ENCODE measurements at places on chromosomes 2 and 18.
A peak's percentile ranks its signal among the peaks of the same experiment; 100 is the strongest.

GRCh38 chr2:16745466-16745865 is 79.8 kb upstream of the CYRIA start:
- peak; percentile 45 for DNase-seq

DNA sequence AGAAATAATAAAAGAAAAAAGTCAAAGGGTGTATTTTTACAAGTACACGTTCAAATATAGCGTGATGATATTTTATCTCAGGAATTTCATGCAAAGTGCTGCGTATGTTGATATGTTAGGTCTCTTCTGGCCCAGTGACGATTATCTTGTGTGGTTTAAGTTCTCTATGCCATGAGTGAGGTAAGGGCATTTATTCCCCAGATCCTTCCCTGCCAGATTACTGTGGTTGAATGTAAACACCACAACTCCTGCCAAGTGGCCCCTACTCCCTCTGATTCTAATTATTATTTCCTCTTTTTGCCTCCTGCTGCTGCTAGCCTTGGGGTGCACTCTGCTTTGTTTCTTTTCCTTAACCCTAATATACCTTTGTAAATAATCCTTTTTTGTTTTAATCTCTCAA is 12.2 kb downstream of the SCN2A start:
- no peak for DNase-seq

DNA sequence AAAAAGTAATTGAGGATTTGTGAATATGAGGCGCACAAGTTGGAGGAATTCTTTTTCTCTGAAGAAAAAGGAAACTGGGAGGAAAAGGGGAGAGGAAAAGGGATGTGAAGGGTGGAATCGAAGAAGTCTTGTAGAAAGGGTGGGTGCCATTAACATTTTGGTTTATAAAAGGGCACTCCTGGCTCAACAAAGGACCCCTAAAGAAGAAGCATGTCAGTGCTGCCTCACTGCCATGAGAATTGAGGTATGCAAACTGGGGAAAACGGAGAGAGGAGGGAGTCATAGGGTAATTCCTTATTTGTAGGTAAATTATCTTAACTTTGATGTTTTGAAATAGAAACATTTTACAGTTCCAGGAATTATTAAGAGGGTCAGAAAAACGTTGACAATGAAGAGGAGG is 207.2 kb downstream of the NAPG start:
- DNase-seq, result no peak

GRCh38 chr2:165924946-165925345 is 28.6 kb downstream of the TTC21B start:
- DNase-seq, result no peak

- DNase-seq, result peak; percentile 17
Observed at GRCh38 chr2:207768168-207768865, 1.4 kb downstream of the FZD5 start.

- no peak for DNase-seq
Observed at GRCh38 chr2:239394346-239394945, 6.4 kb downstream of the HDAC4 start.

DNA sequence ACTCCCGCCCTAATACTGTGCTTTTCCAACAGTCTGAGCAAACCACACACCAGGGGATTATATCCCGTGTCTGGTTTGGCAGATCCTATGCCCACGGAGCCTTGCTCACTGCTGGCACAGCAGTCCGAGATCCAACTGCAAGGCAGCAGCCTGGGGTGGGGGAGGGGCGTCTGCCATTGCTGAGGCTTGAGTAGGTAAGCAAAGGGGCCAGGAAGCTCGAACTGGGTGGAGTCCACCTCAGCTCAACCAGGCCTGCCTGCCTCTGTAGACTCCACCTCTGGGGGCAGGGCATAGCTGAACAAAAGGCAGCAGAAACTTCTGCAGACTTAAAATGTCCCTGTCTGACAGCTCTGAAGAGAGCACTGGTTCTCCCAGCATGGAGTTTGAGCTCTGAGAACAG is 44.2 kb downstream of the LNPK start:
- DNase-seq, result no peak

DNA sequence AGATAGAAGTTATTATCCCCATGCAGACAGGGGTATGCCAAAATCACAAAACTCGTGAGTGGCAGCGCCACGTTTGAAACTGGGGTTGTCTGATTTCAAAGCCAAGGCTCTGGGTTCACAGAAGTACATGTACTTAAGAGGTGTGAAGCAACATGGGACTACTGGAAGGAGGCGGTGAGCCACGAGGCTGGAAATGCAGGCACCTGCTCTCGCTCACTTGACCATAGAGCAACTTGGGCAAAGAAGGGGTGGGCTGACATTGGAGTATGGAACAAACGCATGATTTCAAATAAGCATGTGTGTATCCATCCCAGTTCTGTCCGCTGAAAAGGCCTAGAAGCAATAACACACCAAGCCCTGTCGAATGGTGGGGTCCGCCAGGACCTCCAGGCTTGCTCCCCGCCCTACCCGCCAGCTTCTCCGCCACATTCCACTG is 593 bp upstream of the ACTR2 start:
- no peak for DNase-seq

DNA sequence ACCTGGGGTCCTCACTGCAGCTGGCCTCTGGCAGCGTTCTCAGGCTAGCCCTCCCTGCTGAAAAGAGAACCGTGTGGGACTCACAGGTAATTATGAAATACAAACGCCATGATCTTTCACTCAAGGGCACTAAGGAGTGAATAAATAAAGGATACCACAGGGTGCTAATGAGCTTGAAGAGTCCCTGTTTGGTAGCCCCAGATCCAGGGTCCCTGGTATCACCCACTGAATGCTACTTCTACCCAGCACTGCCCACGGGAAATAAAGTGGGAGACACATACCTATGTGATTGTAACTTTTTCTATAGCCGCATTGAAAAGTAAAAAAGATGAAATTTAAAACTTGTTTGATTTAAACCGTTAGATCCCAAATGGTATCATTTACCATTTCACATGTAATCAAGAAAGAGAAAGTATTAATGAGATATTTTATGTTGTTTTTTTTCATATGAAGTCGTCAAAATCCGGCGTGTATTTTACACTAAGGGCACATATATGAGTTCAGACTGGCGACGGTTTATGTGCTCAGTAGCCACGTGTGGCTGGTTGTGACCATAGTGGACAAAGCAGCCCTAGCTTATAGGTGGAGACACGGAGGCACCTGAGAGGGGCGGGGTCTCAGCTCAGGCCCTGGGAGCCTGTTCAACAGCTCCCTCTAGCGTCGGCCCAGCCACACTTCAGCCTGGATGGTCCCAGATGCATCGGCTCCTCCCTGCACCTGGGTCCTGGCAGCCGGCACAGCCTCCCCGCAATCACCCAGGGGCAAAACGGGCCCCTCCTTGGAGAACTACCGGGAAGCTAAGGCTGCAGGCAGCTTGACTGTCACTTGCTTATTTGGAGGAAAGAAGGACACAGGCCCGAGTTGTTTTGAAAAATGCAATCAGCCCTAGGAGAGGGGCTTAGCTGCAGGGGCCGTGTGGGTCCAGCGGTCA is 39.2 kb downstream of the ODC1 start:
- DNase-seq, result peak; percentile 84

DNA sequence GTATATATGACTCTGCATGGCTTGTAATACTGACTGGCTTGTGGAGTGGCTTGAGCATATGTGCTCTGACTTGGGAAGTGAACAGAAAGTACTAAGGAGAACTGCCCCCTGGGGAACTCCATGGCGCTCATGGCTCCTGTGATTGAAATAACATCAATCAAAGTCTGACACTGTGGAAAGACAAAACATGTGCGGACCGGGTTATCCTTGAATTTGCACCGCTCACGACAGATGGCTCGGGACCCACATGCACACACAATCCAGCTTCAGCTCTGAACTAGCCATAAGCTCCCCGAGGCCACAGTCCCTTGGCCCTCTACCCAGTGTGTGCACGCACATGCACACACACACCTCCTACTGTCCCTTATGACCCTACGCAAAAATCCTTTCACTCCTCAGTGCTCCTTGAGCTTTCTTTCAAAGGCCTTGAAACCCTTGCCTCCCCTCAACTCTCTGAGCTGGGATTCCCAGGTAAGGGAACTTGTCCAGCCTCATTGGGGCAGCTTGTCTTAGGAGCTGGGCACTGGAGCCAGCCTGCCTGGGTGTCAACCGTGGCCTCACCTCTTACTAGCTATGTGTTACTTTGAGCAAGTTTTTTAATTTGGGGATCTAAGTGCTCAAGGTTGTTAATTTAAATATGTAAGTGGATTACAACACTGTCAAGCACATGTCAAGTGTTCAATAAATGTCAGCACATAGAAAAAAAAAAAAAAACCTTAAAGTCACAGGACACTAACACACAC is 43.6 kb downstream of the MRPS5 start:
- DNase-seq, result no peak

DNA sequence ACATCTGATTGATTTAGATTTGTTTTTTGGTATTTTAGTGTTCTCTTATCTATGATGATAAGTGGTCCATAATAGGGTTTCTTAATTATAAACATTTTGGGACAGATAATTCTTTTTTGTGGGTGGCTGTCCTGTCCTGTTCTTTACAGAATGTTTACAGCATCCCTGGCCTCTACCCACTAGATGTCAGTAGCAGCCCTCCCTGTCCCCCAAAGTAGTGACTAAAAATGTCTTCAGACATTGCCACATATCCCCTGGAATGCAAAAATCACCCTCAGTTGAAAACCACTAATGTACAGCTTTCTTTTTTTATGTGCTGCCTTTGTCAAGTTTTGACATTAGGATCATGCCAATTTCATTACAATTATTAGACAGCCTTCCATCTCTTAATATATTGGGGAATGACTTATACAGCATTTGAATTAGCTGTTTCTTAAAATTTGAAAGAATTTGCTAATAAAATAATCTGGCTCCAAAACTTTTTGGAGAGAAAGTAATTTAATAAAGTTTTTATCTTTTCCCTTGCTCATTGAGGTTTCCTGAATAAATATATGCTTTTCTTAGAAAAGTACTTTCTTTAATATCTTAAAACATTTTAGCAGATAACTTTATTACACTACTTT is 19.5 kb downstream of the WIPF1 start:
- DNase-seq, result peak; percentile 44

GRCh38 chr18:74722237-74722636 is 124.6 kb downstream of the ZNF407 start:
- DNase-seq, result no peak

DNA sequence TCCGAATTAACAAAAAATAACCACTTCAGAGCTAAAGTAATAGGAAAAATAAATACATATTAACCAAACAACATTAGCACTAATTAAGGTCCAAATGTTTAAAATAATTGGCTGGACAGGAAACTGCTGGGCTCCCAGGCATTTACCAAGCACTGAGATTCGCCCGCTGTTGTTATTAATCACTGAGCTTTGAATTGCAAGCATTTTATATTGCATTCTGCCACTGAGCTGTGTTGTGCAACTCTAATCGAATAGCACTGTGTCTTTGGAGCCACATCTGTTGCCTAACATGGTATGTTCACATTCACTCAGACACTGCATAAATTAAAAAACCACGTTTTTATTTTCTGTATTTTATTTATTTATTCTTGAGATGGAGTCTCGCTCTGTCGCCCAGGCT is 88.9 kb downstream of the SOWAHC start:
- no peak for DNase-seq

DNA sequence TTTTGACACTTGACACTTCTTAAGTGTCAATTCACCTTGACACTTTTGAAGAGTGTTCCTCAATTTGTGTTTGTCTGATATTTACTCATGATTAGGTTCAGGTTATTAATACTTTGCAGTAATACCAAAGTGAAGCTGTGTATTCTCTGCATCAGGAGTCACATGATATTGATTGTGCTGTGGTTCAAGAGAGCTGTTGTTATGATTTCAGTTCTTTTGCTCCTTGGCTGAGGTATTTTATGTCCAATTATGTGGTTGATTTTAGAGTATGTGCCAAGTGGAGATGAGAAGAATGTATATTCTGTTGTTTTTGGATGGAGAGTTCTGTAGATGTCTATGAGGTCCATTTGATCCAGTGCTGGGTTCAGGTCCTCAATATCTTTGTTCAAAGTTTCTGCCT is 17.2 kb downstream of the EHBP1 start:
- DNase-seq, result no peak

GRCh38 chr2:70789304-70790135 is 923 bp downstream of the FIGLA start:
- peak; percentile 76 for DNase-seq

DNA sequence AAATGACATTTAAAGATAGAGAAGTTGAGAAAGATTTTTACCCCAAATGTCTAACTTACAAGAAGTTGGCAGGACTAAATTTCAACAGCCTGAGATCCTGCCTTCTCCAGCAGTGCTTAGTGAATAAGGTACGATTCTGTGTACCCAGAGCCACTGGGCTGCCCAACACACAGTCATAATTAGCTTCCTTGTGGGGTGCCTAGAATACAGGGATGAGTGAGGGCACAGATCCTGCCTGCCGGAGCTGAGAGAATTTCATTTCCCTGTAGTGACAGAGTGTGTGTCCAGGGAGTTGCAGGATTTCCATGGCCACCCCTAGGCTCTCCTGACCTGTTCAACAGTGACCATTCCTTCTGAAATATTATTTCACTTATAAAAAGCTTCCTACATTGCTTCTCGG is 27.0 kb downstream of the GREB1 start:
- no peak for DNase-seq

DNA sequence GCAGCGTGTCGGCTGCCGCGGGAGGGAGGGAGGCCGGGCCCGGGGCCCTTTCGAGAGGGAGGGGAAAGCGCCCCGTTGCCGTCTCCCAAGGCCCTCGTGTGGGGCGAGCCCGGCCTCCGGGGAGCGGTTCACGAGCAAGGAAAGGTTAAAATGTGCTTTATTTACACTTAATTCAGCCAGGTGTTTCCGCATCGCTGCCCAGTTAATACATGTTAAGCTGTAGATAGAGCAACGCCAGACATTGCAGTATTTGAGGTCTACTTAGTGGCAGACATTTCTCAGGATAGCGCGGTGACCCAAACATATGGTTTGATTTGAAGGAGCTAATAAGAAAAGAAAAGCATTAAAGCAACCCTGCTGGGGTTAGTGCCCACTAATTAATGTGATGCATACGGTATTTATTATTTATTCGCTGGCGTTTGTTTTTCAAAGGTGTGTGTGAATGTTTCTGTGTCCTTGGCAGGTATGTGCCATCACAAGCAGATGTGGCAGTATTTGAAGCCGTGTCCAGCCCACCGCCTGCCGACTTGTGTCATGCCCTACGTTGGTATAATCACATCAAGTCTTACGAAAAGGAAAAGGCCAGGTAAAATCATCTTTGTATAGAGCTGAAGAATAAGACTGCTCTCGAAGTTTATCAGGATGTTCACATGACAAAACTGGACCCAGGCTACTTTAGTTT is 571 bp downstream of the EEF1B2 start:
- peak; percentile 7 for DNase-seq

DNA sequence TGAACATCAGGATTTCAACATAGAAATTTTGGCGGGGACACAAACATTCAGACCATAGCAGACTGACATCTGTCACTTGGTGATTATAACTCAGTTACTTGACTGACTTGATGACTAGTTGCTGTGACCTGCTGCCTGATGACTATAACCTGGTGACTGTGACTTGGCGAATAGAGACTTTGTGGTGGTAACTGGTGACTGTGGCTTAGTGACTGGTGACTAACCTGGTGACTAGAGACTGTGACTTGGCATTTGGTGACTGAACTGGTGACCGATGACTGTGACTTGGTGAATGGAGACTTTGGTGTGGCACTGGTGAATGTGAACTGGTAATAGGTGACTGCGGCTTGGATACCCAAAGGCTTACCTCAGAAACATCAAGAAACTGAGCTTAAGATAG is 563.1 kb upstream of the FAM98A start:
- DNase-seq, result peak; percentile 8
